ENCODE measurements at places on chromosomes 16 and 17.
A peak's percentile ranks its signal among the peaks of the same experiment; 100 is the strongest.

DNA sequence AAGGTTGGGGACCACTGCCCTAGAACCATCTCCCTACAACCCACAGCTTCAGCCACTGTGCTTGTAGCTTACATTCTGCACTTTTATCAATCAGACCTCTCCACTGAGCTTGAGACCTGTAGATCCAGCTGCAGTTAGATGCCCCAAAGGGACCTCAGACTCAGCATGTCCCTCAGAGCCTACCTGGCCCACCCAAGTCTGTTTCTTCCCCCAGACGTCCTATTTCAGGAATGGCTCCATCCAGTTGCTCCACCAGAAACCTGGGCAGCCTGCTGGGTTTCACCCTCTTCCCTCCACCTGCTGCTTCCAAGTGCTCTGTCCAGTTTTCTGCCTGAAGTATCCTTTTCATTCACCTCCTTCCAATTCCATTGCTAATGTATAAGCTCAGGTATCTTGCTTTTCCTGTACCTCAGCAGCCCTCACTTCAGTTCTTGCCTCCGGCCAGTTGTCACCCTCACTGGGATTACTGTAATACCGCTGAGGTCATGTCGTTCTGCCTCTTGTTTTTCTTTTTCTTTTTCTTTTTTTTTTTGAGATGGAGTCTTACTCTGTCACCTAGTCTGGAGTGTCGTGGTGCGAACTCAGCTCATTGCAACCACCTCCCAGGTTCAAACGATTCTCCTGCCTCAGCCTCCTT, 55.0 kb downstream of the GNA13 start:
- DNase-seq, result no peak

DNA sequence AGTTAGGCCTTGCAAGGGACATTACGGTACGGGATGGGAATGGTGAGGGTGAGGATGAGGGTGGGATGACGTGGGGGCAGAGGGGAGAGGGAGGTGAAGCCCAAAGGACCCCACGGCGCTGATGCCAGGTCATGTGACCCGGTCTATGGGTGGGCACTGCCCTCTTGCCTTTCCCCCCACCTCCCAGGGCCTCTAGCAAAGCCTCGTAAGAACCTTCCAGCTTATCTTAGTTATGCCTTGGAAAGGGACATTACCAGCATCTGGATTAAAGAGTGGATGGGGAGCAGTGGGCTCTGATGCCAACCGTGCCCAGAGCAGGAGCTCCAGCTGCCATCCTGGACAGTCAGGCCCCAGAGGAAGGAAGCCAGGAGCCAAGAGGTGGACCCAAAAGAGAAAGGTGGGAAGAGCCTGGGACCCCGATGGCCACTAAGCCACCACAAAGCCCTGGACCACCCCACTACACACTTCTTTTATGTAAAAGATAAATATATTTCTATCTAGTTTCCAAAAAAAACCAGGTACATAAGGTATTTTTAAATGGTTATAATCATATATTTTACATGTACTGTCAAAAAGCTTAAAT, 40.9 kb downstream of the TK2 start:
- no peak for DNase-seq

- DNase-seq, result peak; percentile 96
These were observed 939 bp downstream of the BCL6B start for GRCh38 chr17:7023576-7024401.

DNA sequence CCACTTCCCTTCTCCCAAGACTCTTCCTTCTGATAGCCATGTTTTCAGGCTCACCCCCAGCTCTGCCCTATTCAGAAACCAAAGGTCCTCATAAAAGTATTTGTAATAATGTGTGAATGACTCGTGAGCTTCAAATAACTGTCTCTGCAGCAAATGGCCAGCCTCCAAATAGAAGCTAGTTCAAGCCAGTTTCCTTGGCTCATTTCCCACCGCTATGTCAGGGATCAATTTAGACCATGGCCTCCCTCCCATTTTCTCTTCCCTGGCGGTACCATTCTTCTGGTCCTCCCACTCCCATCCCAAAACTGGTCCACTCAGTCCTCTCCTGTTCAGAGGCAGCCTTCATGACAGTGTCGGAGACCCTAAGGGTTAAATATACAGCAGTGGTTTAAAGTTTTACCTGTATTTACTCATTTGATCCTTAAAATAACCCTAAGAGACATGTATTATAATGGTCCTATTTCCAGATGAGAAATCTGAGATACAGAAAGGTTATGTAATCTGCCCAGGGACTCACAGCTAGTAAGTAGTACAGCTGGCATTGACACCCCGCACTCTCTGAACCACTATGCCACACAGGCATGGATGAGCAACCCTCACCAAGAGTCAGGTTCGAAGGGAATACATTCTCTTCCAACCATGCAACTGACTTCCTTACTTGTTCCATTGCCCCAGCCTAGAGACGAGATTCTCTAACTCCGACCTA, 42.9 kb downstream of the GAS7 start:
- no peak for DNase-seq

DNA sequence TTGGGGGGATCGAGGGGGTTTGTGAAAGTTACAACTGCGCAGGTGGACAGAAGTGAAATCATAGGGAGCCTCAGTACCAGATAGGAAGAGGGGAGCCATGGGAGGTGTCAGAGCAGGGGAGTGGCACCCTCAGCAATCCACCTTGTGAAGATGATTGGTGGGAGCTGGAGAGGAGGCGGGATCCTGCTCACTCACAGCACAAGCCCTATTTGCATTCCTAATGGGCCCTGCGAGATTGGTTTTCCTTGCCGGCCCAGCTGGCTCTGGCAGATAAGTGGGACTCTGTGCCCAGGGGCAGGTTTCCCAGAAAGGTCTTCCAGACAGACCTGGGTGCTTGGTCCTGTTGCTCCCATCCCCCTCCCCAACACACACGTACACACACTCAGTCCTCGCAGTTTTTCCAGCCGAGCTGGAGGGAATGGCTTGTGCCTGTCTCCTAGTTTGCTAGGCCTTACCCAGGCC, 9.4 kb downstream of the WNT3 start:
- peak; percentile 90 for DNase-seq

Measured in ELF-1 (cell line).